ENCODE measurements at places on chromosomes 3 and 15. TPM values are rescaled to one million over a fixed set of nuclear protein-coding genes. Genes with fewer than 3 reads are reported as not detected.

- no peak for DNase-seq
These were observed 287.1 kb downstream of the IL5RA start for GRCh38 chr3:2823031-2823430.

DNA sequence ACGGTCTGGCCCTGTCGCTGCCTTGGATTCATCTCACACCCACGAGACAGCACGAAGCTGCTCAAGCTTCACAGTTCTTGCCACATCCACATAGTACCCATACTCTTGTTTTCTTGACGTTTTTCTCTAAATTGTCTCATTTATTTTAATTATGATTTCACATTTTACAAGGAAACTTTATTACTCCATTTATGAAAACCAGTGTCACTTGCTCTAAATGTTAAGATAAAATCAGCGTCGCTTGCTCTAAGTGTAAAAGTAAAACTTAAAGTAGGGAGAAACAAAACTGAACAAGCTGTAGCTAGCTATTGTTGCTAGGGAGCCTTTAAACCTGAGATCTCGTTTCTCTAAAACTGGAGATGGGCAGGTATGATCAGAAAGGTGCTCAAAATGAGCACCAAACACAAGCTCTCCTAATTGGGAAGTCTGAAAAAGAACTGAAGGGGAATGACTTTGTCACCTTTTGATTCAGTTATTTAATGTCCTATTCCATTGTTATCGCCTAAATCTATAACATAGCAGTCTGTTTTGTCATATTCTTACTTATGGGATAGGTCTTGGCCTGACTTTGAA lies 680 bp downstream of the IFT122 start:
- no peak for DNase-seq

DNA sequence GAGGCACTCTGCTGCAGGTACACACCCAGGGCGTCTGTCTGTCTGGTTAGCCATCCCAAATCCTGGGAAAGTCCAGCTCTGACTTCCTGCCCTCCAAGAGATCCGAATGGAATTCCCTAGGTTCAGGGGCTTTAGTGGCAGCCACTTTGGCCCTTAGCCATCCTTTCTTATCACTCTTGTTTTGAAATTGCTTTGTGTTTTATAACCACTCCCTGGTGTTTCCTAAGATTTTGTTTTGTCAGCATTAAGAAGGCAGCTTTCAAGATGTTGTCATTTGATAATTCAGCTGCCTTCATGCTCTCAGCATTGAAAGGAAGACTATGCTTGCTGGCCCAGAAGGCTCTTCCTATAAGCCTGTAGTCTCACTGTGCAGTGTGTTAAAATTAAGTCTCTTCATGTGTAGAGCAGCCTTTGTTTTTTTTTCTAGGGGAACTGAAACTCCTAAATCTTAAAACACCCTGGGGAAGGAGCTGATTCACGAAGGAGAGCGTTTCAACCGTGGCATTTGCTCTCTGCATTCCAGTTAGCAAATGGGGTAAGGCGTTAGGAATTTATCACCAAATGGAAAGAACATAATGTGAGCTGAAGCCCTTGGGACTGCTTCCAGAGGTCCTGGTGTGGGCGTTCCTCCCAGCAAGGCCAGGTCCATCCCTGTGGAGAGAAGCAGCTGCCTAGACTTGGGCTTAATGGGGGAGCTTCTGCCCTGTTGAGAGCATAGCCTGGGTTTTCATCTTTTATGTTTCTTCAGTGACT lies 14.2 kb upstream of the CLEC3B start:
- DNase-seq, result no peak

The IREB2 gene
- 54.2 TPM for total RNA-seq
